Activated T-helper 17 cell treated with anti-CD3 and anti-CD28 coated beads, Interleukin-2, amount 50 U/mL, for 72 hours (primary cell): ENCODE measurements at places on chromosomes 11 and 22. TPM values are rescaled to one million over a fixed set of nuclear protein-coding genes. Genes with fewer than 3 reads are reported as not detected.

GRCh38 chr22:38267086-38267485 is 5.7 kb downstream of the TMEM184B start:
- peak; percentile 85 for ATAC-seq

- no peak for ATAC-seq
These were observed 30.5 kb upstream of the PPP2R1B start for GRCh38 chr11:111796696-111797095.

DNA sequence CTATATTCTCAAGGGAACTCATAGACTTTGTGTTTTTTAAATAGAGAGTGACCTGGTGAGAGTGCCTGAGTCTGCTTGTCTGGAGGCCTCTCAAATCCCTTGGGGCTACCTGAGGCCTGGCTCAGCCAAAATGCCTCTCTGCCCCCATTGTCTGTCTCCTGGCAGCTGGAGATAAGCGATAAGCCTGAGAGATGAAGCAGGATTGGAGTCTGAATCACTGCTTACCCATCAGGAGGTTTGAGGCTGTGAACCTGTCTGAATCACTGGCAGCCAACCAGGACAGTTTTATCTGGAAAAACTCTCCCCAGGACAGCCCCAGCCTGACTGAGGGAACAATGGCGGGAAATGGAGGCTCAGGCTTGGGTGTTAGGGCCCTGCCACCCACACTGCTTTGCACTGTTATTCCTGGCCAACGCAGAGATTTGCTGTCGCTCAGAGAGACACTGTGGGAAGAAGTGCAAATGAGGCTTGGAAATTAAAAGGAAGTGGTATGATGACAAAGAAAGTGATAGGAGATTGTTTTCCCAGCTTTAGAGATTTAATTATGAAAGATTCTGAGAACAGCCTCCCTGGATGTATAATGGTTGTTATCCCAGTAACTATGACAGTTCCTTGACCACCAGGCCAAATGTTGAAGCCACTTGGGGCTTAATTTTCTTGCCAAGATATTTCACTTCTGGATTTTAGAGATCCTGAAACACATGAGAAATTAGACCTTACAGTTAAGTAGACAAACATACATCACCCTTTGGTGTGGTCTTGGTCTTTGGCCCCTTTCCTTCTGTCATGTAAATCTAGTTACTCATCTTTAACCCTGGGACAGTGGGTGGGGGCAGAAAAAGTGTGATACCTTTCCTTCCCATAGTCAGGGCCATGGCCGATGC is 102.1 kb downstream of the RASSF10 start:
- ATAC-seq, result no peak

DNA sequence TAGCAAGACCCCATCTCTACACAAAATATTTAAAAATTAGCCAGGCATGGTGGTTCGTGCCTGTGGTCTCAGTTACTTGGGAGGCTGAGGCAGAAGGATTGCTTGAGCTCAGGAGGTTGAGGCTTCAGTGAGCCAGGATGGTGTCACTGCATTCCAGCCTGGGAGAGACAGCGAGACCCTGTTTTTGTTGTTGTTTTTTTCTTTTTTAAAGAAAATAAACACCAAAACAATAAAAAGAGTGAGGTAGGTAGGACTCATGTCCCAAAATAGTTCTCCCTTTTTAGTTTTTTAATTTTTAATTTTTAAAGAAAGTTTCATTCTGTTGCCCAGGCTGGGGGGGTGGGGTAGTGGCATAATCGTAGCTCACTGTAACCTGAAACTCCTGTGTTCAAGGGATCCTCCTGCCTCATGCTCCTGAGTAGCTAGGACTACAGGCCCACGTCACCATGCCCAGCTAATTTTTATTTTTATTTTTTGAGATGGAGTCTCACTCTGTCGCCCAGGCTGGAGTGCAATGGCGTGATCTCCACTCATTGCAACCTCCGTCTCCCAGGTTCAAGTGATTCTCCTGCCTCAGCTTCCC is 25.5 kb upstream of the MALAT1 start:
- no peak for ATAC-seq

DNA sequence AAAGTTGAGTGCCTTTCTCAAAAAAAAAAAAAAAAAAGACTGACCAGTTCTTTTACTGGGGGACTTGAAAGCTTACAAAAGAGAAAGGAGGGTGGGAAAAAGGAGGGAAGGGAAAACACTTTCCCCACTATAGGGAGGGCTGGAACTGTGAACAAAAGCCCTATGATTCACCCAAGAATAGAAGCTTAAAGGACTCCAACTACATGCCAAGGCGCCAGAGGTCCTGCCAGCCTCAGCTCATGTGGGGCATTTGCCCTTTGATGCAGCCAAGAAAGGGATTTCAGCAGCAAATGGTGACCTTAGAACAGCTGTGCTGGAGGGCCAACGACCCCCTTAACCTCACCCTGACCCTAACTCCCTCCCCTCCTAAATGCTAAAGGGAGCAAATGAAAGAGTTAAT is 160.0 kb downstream of the NTM start:
- no peak for ATAC-seq

DNA sequence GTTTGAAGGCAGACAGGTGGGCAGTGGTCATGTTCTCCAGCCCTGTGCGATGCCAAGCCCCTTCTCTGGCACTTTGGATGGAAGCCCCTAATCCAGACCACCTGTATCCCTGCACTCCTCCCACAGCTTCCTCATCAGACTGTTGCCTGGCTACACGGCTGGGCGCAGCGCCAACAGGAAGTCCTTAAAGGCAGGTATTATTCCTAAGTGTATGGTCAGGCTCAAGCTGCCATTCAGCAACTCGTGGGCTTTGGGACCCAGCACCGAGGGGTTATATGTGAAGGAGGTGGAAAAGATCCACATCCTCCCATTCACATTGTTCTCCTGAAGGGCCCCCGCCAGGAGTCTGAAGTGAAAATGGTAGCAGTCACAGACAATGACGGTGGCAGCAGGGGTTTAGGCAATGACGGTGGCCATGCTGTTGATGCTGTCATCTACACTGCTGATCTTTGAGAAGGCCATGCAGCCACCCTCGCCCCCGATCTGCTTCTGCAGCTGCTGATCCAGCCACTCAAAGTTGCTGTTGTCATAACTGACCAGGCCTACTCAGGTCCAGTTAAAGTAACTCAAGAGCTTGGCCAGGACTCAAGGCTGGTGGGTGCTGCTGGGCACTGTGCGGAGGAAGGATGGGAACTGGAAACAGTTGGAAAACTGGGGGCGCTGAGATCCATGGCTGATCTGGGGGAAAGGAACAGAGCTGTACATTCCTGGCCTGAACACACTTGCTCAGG is 27.7 kb downstream of the OR6Q1 start:
- no peak for ATAC-seq

DNA sequence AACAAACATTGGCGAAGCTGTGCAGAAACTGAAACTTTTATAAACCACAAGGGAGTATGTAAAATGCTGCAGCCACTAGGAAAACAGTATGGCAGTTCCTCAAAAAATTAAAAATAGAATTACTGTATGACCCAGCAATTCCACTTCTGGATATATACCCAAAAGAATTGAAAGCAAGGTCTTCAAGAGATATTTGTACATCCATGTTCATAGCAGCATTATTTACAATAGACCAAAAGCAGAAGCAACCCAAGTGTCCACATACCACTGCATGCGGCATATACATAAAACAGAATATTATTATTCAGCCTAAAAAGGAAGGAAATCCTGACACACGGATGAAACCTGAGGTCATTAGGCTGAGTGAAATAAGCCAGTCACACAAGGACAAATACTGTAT is 85.8 kb downstream of the RELT start:
- no peak for ATAC-seq

The BDNF gene
- not detected for total RNA-seq

The FADS1 gene
- total RNA-seq, result 5.6 TPM

The MAJIN gene
- total RNA-seq, result 1.1 TPM

The FDX1 gene
- 15.3 TPM for total RNA-seq

The SLC5A4 gene
- not detected for total RNA-seq

The PEX26 gene
- 53.4 TPM for total RNA-seq

The CDHR5 gene
- total RNA-seq, result not detected

The EXPH5 gene
- total RNA-seq, result 2.4 TPM

The THAP7 gene
- total RNA-seq, result 19.6 TPM

The GGTLC2 gene
- not detected for total RNA-seq
